ENCODE measurements at places on chromosomes 4 and X.

- peak; percentile 77 for DNase-seq
Observed at GRCh38 chrX:44675362-44676024, 132.8 kb upstream of the FUNDC1 start.

GRCh38 chr4:94208266-94208665 is 601 bp downstream of the SMARCAD1 start:
- no peak for DNase-seq

DNA sequence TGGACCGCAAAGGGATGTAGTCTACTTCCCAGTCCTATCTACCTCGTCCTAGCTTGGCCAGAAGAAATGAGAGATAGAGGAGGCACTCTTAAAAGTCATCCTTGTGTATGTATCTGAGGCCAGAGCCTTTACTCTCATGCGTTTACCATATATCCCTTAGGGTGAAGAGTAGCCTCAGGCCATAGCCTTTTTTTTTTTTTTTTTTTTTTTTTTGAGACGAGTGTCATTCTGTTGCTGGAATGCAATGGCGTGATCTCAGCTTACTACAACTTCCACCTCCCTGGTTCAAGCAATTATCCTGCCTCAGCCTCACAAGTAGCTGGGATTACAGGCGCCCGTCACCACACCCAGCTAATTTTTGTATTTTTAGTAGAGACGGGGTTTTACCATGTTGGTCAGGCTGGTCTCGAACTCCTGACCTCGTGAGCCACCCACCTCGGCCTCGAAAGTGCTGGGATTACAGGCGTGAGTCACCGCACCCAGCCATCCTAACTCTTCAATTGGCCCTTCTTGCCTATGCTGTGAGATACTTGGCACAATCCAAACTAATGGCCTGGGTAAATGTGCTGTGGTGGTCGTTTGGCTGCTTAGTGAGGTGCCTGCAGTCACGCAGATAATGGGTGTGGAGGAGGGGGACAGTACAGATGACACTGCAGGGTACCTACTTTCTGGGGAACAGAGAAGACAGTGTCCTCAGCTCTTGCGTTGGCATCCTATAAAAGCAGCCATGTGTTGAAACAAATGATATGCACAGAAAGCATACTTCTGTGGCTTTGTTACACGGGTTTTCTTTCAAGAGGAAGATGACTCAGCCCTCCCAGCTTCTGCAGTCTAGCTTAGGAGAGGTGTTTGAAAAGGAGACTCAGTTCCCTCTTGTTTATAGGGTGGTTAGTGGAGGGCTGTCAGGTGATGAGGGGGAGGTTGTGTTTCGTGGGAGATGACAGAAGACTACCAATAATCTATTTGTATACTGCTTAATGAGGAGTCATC is 10.4 kb upstream of the DGAT2L6 start:
- DNase-seq, result peak; percentile 66

GRCh38 chr4:79431839-79432238 is 23.8 kb upstream of the GK2 start:
- DNase-seq, result no peak

GRCh38 chr4:89788206-89789072 is 48.5 kb downstream of the SNCA start:
- peak; percentile 25 for DNase-seq
